ENCODE measurements at places on chromosomes 2 and 18.
A peak's percentile ranks its signal among the peaks of the same experiment; 100 is the strongest.

DNA sequence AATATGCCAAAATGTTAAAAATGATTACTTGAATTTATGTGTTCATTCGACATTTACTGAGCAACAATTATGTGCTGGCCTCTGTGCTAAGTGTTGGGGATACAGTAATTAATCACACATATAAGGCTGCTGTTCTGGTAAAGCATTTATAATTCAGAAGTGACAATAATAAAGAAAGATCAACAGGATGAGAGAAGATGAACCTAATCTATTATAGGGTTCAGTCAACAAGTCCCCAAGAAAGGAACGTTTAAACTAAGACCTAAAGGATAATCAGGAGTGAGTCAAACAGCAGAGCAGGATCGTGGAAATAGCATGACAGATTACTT lies 60.1 kb upstream of the COX7A2L start:
- DNase-seq = no peak

DNA sequence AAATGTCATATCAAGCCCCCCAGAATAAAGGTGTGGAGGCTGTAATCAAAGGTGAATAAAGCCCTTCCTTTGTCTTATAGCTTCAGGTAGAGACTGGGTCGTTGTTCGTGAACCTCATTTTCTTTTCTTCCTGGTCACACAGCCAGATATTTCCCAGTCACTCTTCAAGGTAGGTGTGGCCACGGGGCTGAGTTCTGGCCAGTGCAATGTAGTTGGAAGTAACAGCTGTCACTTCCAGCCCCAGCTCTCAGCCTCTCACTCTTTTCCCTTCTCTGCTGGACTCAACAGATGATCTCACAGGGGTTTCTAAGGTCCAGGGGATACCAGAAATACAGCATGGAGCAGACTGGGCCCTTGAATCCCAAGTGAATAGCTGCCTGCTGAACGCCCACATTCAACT lies 15.8 kb upstream of the TRPM8 start:
- DNase-seq = no peak

GRCh38 chr2:37367984-37368383 lies 23.6 kb downstream of the QPCT start:
- DNase-seq = no peak

DNA sequence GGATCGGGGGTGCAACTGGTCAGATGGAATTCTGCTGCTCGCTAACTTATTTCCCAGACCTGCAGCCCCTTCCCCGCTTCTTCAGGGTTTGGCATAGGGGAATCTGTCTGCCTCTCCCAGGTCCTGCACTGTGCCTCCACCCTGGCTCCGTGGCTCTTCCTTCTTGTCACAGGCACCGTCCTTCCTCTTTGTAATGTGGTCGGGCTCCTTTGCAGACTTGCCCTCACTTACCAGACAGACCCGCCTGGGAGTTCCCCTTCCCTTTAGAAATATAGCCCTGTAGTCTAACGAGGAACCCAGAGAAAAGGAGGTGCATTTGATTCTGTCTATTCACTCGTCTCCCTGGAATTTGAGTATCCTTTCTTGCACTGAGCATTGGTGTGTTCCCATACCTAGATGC lies 63.9 kb upstream of the PAX8 start:
- DNase-seq = peak; percentile 68

DNA sequence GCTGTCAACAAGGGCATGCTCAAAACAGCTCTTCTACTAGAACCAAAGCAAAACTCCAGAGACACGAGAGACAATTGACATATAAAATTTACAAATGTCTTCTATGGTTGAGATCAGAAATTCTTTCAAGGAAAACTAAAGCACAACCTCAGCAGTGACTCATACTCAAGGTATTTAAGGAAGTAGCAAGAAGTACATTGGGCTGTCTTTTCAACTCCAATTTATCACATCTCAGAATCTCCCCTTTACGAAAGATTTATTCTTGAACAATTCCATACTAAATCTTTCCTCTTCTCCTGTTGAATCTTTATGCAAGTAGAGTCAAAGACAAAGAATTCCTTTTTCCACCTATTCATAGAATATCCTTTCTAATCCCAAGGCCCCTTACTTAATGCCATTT lies 324.0 kb downstream of the IRS1 start:
- DNase-seq = no peak

- no peak for DNase-seq
These were observed 5.1 kb upstream of the STEAP3 start for GRCh38 chr2:119218478-119219064.

GRCh38 chr2:164697688-164698461 lies 76.6 kb upstream of the GRB14 start:
- DNase-seq = peak; percentile 2

GRCh38 chr2:150168595-150169236 lies 318.8 kb downstream of the RND3 start:
- DNase-seq = no peak

DNA sequence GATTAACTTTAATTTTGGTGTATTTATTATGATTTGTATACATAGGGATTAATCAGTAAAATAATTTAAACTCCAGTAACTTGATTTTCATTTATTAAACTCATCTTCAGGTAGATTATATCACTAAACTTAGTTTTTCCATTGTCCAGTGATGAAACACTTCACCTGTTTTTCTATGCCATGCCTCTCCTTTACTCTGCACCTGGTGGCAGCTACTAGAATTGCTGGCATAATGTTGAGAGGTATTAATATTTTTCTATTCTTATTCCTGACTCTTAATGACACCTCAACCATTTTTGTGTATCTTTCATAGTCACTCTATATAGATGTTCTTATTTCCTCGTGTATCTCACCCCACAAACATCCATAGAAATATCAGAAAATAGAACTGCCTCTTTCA lies 940.3 kb upstream of the CRIM1 start:
- no peak for DNase-seq

DNA sequence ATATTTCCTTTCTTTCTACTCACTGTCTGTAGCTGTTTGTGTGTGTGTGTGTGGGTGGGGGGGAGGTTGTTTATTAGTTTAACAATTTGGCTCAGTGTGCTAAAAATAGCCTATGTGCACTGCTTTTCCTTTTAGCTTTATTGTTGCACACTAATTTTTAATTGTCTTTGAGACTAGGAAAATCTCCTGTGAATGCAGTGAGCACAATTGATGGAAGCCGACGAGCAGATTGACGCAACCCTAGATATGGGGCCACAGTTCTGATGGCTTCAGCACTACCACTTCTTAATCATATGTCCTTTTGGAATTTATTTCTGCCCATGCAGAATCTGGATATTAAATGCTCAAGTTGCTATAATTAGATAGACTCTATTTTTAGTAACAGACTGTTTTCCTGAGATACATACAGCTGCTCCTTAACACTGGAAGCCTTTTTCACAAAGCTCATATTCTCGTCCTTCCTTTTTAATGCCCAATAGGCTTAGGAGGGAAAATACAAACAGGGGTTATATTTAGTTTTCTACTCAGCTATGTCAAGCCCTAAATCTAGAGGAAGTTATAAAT lies 109.1 kb downstream of the IRS1 start:
- DNase-seq = no peak

DNA sequence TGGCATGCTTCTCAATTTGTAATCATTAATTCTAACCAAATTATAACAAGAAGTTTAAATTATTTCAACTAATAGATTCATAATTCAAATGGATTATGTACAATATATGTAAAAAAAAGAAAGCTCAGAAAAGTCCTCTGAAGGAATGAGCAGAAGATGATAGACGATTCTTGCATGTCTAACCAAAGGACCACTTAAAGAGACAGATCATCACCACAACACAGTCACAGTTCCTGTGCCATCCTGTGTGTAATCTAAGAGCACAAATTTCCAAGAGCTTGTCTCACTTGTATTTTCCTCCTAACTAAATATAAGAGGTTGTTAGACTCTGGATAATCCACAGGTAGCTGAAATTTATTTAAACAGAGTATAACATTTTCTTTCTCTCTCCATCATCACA lies 122.3 kb upstream of the CD226 start:
- no peak for DNase-seq

DNA sequence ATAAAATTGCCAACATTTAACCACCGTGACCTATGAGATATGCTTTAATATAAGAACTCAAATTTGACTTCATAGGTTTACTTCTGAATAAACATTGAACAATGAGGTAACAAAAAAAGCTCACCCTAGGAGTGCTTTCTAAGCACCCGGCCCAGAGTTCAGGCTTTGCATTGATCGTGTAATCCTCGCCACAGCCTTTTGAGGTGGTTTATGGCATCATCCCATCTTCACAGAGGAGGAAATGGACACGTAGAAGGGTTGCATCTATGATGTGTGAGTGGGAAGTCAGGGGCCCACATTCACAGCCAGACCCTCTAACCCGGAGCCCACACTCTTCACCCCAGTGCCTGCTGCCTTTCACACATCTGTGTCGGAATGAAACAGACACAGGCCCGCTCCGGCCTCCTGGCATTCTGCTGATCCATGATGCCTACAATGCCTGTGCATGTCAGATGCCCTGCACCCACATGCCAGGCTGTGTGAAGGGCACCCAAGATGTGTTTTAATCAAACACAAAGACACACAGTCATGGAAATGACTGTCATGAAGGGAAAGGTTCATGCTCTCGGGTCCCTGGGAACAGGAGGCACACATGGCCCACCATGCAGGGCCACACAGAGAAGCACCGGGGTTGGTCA lies 48.6 kb upstream of the RPL31 start:
- DNase-seq = no peak

GRCh38 chr2:176976736-176977685 lies 235.6 kb upstream of the HNRNPA3 start:
- DNase-seq = no peak

DNA sequence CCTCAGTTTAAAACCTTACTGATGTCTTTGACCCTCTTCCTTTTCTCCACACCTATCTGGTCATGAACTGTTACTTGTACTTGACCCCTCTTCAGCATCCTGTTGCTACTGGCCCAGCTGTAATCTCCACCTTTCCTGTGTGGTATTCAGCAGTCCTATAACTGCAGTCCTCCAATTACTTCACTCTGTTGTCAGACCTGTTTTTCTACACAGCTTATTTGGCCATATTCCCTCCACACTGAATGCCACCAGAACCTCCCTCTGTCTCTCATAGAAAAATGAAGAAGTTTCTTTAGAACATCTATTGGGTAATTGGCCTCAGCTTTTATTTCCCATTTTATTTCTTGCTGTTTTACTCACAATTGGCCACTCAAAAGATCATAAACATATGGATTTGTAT lies 155.4 kb downstream of the ASXL3 start:
- DNase-seq = no peak

DNA sequence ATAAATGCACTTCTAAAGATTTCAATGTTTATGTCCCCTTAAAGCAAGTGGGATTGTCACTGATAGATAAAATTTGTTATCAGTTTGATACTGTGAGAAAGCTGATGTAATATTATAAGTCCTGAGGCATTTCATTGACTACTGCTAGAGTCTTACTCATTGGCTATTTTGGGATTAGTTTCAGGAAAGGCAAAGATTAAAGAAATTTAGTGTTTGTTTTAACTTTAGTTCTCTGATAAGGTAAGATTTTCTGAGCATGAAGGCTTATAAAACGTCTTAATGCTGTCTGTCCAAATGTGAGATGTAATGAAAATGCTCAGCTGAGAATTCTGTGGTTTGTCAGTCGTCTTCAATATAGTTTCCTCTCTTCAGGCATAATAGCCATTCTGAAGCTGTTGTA lies 886.4 kb upstream of the CDH2 start:
- no peak for DNase-seq

GRCh38 chr2:67156796-67157195 lies 240.3 kb upstream of the ETAA1 start:
- DNase-seq = no peak

GRCh38 chr2:147076634-147077033 lies 768.2 kb upstream of the ACVR2A start:
- DNase-seq = no peak

GRCh38 chr2:46293466-46293865 lies 3.7 kb upstream of the EPAS1 start:
- DNase-seq = no peak

- no peak for DNase-seq
These were observed 123.8 kb downstream of the ERBB4 start for GRCh38 chr2:212414767-212415211.

GRCh38 chr18:8818982-8819381 lies 113.6 kb downstream of the MTCL1 start:
- no peak for DNase-seq

DNA sequence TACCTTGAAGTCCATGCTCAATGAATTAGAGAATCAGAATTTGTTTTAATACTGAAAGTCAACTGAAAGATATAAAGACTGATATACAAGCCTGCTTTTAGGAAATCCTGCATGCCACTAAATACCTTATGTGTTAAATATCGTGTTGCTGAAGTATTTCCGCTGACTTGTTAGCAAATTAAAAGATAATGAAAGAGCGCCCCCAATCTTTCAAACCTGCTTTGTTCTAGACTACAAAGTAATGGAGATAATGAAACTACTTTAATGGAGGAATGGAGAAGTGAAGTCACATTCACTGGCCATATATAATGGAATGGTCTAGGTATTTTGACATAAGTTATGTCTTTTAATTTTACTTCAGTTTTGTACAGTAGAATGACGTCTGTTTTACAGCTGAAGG lies 95.7 kb downstream of the ASXL3 start:
- DNase-seq = no peak

DNA sequence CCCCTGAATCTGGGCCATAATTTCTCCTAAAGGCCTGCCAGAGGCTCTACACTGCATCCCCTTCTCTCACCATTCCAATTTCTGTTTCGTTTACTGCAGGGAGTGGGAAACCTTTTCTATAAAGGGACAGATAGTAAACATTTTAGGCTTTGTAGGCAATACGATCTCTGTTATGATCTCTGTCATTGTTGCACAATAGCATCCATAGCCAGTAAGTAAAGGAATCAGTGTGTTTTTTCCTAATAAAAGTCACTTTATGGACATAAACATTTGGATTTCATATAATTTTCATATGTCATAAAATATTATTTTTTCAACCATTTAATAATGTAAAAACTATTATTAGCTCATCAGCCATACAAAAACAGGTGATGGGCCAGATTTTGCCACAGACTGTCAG lies 531.7 kb downstream of the DSC3 start:
- DNase-seq = no peak

GRCh38 chr2:235497096-235497495 lies 3.3 kb downstream of the AGAP1 start:
- DNase-seq = no peak

DNA sequence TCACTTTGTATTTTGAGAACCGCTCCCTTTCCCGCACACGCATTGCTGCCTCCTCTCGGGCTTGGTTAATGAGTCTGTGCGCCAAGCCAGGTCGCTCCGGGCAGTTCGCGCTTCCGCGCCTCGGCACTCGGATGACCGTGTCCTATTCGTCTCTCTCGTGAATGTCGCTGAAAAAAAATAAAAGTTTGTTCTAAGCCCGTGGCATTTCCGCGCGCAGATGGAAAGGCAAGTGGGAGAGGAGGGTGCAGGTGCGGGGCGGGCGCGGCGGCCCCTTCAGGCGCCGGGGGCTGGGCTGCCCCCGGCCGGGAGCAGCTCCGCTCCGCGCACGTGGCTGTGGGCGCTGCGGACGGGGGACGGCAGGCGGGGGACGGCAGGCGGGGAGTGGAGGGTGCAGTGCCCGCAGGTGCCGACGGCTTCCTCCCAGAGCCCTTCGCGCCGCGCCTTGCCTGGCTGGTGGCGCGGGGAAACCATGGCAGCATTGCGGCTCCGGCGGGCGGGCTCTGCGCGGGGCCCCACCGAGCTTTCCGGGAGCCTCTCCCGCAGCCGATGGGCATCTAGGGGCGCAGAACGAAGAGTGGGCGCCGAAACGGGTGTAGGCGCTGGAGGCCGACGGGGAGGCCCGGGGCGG lies 159.6 kb upstream of the SIX2 start:
- DNase-seq = peak; percentile 5

All from MV-4-11 (cell line).